PC-9 (cell line): ENCODE measurements at places on chromosomes 16 and 17. TPM values are rescaled to one million over a fixed set of nuclear protein-coding genes. Genes with fewer than 3 reads are reported as not detected.

The HS3ST3B1 gene
- total RNA-seq: not detected in 2 replicates

The TPSD1 gene
- total RNA-seq: not detected in 2 replicates

The STH gene
- not detected in 2 replicates for total RNA-seq

The PMFBP1 gene
- 0.55 TPM in 1 of 2 replicates, not detected in the other for total RNA-seq

The CACNB1 gene
- 21.4 and 26.0 TPM in 2 replicates for total RNA-seq

The CRHR1 gene
- not detected in 2 replicates for total RNA-seq

The SLC22A31 gene
- total RNA-seq: 2.5 and 5.4 TPM in 2 replicates

The MPHOSPH6 gene
- total RNA-seq: 11.6 and 15.2 TPM in 2 replicates

- no peak for DNase-seq
These were observed 56.4 kb upstream of the SLC25A19 start for GRCh38 chr17:75345514-75346167.

DNA sequence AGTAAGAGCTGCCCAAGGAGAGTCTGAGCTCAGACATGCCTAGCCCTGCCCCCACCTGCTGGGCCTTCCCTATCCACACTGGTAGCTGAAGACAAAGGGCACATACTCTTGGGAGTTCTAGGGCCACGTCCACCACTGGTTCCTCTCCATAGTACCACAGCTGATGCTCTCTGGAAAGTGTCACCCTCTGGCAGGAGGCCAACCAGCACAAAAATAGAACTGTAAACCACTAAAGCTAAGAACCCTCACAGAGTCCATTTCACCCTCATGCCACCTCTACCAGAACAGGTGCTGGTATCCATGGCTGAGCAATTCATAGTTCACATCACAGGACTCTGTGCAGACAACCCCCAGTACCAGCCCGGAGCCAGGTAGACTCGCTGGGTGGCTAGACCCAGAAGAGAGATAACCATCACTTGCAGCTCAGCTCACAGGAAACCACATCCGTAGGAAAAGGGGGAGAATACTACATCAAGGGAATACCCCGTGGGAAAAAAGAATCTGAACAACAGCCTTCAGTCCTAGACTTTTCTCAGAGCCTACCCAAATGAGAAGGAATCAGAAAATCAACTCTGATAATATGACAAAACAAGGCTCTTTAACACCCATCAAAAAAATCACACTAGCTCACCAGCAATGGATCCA is 115.3 kb downstream of the CEP112 start:
- no peak for DNase-seq

GRCh38 chr17:58273453-58274104 is 7.2 kb downstream of the MPO start:
- no peak for DNase-seq

GRCh38 chr17:12348476-12348875 is 317.2 kb upstream of the MYOCD start:
- no peak for DNase-seq

DNA sequence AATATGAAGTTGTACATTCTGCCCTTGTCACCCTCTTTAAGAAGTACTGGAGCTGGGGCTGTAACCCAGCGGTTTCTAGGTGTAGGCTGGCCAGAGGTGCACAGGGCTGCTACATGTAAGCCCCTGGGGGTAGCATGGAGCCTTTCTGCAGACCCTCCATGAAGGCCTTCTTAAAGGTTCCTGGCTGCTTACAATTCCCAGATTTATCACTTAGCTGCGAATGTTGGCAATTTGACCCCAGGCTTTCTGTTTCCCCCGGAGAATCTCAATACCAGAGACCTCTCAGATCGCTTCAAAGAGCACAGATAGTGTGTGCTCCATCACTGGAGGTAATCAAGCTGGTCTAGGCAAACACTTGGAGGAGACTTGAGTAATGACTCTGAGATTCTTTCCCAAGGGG is 309.4 kb downstream of the CBLN1 start:
- no peak for DNase-seq

- no peak for DNase-seq
These were observed 284.1 kb downstream of the C16orf95 start for GRCh38 chr16:87033021-87033471.

GRCh38 chr17:50647187-50647586 is 12.5 kb downstream of the ABCC3 start:
- DNase-seq: no peak

DNA sequence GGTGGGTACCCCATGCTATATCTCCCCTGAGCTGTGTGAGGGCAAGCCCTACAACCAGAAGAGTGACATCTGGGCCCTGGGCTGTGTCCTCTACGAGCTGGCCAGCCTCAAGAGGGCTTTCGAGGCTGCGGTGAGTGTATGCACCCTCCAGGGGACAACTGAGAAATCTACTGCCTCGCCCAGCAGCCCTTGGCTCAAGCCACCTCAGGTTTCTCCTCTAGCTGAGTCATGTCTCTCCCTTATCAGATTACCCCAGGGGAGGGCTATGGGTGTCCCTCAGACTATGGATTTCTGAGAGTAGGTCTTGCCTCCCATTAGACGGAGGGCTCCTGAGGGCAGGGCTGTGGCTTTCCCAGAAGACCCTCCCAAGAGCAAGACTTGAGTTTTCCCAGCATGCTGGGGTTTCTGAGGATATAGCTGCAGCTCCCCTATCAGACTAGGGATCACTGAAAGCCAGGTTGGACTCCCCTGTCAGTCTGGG is 6.7 kb downstream of the NEK8 start:
- peak; percentile 85 for DNase-seq

DNA sequence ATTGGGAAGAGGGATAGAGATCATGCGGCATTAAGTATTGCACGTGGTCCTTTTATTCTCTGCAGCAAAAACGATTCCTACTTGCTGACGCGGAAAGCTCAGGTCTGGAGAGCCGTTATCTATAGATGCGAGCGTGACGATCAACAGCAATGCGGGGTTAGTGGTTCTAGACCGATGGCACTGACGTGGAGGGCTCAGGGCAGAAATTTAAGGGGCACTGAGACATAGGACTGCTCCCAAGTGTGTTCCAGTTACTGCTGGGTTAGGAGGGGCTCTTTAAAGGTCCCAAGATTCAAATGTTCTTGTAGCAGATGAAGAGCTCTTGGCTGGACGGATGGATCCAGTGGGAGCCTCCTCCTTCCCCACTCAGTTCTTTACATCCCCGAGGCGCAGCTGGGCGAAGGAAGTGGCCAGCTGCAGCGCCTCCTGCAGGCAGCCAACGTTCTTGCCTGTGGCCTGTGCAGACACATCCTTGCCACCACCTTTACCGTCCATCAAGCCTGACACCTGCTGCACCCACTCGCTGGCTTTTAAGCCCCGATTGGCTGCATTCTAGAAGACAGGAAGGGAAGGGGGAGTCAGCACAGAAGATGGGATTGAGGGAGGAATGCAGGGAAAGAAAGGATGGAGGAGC is 732 bp upstream of the EXOSC6 start:
- no peak for DNase-seq

- DNase-seq: no peak
These were observed 105.6 kb upstream of the TOM1L1 start for GRCh38 chr17:54795046-54795445.

DNA sequence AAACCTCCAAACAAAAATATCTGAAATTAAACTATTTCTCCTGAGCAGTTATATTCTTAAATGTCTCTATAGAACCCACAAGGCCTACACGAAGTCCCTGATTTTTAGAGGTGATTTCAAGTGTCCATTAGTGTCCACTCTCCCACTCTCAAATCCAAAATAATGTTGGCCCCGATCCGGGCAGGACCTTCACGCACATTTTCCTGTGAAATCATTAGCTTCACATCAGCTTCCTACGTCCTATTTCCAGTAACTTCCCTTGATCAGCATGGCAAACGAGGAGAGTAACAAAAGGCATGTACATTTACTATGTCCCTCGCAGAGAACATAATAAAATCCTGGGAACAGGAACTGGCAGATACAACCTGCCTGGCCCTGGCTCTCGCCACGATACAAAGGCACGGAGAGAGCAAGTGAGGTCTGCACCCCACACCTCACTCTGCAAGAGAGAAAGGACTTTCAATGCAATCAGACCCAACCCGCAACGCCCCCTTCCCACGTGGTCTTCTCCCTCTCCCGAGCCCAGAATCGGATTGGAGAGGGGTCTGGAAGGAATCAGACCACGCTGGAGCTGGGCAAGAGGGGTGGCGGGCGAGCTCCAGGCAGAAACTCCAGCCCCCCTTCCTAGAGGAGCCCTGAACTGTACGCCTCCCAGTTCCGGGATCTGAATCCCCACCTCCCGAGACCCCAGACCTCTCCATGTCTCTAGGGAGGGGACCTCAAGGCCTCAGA is 17.5 kb upstream of the C17orf78 start:
- peak; percentile 67 for DNase-seq

GRCh38 chr16:47073223-47074155 is 70.3 kb downstream of the NETO2 start:
- no peak for DNase-seq

- no peak for DNase-seq
These were observed 121.2 kb downstream of the IRX3 start for GRCh38 chr16:54165174-54165911.

DNA sequence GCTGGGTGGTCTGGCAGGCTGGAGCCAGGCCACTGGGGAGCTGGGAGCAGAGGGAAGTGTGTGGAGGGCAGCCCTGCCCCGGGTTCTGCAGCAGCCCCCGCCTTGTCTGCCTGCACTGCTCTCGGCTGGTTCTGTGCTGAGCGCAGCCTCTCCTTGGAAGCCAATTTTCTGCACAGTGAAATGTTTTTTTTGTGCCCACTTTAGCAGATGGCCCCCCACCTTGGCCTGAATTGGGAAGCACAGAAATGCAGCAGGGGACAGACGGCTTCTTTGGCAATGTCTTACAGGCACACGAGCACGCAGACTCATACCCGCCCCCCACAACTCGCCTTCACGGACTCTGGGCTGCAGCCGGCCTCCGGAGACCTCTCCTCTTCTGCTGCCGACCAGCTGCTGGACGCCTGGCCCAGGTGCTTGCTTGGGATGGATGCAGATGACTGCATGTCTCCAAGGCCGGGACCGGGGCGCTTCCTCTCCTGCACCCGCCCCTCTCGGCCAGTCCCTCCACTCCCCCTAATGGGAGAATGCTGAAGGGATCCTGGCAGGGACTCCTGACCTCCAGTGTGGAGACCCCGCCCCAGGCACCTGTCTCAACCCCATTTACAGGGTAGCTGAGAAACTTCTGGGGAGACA is 14.8 kb downstream of the NPTX1 start:
- no peak for DNase-seq

DNA sequence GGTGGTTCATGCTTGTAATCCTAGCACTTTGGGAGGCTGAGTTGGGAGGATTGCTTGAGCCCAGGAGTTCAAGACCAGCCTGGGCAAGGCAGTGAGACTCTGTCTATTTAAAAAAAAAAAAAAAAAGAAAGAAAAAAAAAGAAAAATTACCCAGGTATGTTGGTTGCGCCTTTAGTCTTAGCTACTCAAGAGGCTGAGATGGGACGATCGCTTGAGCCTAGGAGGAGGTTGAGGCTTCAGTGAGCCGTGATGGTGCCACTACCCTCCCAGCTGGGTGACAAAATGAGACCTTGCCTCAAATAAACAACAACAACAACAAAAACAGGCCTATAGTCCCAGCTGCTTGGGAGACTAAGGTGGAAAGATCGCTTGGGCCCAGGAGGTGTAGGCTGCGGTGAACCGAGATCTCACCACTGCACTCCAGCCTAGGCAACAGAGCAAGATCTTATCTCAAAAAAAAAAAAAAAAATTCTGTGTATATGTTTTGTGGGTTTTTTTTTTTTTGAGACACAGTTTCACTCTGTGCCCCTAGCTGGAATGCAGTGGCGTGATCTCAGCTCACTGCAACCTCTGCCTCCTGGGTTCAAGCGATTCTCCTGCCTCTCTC is 12.5 kb upstream of the ANKRD40CL start:
- no peak for DNase-seq

DNA sequence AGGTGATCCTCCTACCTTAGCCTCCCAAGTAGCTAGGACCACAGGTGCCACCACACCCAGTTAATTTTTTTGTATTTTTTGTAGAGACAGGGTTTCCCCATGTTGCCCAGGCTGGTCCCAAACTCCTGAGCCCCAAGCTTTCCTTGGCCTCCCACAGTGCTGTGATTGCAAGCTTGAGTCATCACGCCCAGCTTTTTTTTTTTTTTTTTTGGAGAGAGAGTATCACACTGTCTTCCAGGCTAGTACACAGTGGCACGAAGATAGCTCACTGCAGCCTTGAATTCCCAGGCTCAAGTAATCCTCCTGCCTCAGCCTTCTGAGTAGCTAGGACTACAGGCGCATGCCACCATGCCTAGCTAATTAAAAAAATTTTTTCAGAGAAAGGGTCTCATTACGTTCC is 27.2 kb downstream of the HEATR9 start:
- DNase-seq: no peak

DNA sequence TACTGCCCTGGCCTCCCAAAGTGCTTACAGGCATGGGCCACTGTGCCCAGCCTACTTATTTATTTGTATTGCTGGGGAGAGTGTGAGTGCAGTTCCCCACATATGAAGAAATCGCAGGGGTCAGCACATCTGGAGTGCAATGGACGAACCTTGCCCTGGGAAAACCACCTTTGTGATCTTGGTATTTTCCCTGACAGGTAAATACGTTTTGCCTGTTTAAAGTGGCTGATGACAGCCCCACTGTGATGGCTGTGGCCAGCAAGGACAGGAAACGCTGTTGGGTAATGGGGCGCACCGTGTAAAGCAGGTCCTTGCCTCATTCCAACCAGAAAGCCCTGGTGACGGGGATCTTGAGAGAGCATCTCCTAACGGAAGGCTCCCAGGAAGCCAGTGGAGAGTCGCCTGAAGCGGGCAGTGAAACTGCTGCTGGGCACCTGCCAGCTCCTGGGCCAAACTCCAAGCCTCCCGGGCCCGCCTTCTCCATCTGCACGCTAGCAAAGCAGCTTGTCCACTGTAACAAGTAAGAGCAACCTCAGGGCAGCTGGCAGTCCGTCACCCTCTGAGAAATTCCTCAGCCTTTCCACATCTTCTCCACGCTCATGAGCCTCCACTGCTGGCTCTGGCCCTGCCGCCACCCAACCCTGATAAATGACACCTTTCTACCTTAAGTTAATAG is 17.5 kb downstream of the EMC8 start:
- DNase-seq: no peak

GRCh38 chr17:7392696-7393612 is 1.4 kb downstream of the PLSCR3 start:
- DNase-seq: no peak

- DNase-seq: no peak
These were observed 274.0 kb downstream of the PARN start for GRCh38 chr16:14356064-14356463.

GRCh38 chr16:3148256-3149192 is 13.7 kb downstream of the ZNF213 start:
- DNase-seq: no peak
